Stimulated activated CD4-positive, alpha-beta T cell treated with anti-CD3 and anti-CD28 coated beads, Interleukin-2, amount 100 ng/mL, for 24 hours (primary cell): ENCODE measurements at places on chromosomes 5 and 9.

- DNase-seq: no peak
These were observed 744 bp upstream of the PPP2CA start for GRCh38 chr5:134226441-134227192.

- DNase-seq: peak; percentile 63
These were observed 50.1 kb upstream of the SMAD5 start for GRCh38 chr5:136082390-136083193.

- DNase-seq: no peak
These were observed 122.8 kb downstream of the KCNIP1 start for GRCh38 chr5:170626507-170627150.

GRCh38 chr9:36017278-36017677 is 19.4 kb upstream of the RECK start:
- no peak for DNase-seq

DNA sequence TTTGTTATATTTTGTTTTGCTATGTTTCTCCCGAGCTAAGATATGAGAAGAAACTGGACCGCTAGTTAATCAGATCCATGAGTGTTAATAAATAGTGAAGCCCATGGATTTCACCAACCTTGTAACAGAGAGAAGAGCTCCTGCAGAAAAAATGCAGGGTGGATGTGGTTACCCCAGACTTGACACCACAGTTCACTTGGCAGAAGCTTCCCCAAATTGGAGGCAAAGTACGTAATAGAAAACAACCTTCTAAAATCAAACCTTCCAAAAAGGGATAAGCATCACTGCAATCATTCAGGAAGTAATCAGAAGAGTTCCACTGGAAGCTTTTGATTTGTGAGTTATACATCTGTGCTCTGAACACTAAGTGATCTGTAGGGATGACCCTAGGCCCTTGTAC is 267.5 kb downstream of the ACTL7B start:
- DNase-seq: no peak

DNA sequence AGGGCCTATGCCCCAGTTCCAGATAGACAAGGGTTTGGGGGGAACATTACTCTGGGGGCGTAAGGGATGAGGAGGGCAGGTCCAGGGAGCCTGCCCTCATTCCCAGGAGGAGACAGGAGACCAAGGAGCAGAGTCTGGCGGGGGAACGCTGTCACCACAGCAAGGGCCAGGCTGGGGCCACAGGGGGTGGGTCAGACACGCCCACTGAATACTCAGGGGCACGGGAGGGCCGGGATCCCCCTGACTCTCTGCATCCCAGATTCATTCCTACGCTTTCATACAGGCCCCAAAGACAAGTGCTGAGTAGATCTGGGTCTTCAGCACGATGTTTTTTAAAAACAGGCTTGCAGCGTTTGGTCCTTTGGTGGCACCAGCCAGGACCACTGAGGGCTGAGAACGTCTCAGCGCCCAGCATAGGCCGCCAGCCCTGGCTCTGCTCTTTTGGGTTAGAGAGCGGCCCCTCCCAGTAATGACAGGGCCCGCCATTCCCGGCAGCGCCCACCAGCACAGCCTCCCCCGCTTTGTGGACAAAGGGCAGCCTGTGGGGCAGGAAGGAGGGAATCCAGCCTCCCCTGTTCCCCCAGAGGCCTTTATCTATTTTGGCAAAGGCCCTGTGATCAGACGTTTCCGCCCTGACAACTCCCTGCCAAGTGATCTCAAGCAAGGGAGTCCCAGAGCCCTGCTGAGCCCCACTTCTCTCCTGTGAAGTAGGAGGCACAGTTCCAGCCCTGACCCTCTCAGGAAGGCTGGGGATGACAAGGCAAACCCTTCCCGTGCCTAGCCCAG is 24.9 kb downstream of the NEK6 start:
- no peak for DNase-seq

DNA sequence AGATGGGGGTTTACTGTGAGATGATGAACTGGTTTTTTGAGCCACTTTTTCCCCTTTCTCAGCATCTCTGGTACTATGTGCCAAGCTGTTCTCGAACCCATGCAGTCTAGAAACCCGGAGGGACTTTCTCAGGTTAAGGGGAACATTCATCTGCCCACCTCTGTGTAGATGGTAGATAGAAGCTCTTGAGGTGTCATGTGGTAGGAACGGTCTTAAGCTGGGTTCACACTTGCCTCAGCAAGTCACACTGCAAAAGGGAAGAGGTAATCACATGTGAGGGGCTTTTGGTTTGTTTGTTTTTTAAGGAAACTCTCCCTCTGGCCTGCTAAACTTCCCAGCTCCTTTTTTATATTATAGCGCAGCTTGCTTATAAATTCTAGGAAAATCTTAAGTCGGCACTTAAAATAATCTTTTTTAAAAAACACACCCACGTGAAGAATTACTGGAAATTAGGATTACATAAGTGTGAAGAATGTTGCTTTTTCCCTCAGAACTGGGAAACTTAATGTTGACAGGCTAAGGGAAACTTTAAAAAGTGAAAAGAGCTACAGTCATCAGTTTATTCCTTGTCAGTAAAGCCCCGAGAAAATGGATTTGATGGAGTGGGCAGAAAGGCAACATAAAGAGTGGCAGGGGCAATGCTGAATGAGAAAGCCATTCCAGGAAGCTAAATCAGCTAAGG is 430.3 kb downstream of the ARHGEF28 start:
- no peak for DNase-seq

GRCh38 chr5:32233220-32233695 is 59.1 kb upstream of the GOLPH3 start:
- no peak for DNase-seq

DNA sequence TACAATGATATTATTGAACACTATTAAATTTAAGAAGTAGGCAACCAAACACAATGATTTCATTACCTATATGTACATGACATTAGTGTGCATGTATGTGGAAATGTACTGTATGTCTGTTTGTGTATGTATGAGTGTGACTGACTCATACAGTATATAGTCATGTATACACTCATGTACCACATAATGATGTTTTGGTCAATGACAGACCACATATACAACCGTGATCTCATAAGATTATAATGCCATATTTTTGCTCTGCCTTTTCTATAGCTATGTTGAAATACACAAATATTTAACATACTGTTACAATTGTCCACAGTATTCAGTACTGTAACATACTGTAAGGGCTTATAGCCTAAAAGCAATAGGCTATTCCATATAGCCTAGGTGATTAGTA is 19.7 kb downstream of the SVEP1 start:
- DNase-seq: no peak

- DNase-seq: no peak
These were observed 35.9 kb downstream of the OR2Y1 start for GRCh38 chr5:180703912-180704311.

DNA sequence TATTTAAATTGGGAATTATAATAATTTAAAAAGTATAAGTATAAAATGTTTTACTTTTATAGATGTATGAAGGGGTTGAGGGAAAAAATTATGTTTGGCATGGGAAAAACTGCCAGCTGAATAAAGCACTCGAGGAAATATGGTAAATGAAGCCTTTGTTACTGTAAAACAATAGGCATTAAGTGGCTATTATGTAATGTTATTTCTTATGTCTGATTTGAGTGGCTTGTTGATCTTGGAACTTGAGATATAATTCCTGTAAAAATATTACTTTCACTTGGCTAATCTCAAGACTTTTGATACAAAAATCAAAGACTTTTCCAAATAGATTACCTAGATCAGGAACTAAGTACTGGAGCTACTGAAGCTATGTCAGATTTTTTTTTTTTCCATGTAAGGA is 182.9 kb downstream of the CD180 start:
- no peak for DNase-seq

DNA sequence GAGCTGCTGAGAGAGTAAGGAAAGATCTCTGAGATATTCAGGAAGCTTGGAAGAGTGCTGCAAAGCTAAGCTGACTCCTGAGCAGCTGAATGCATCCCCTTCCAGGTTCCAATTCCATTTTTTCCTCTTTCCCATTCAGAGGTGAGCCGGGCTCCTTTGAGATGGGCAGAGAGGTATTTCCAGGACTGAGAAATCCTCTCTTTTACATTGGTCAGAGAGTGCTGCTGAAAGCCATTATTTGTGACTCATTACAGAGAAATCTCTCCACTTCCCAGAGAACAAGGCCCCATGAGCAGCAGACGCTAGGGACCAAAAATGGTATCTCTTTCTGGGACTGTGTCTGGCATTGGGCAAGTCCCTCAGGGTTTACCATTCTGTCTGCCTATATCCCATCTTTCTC is 3.7 kb downstream of the MCTP1 start:
- no peak for DNase-seq

DNA sequence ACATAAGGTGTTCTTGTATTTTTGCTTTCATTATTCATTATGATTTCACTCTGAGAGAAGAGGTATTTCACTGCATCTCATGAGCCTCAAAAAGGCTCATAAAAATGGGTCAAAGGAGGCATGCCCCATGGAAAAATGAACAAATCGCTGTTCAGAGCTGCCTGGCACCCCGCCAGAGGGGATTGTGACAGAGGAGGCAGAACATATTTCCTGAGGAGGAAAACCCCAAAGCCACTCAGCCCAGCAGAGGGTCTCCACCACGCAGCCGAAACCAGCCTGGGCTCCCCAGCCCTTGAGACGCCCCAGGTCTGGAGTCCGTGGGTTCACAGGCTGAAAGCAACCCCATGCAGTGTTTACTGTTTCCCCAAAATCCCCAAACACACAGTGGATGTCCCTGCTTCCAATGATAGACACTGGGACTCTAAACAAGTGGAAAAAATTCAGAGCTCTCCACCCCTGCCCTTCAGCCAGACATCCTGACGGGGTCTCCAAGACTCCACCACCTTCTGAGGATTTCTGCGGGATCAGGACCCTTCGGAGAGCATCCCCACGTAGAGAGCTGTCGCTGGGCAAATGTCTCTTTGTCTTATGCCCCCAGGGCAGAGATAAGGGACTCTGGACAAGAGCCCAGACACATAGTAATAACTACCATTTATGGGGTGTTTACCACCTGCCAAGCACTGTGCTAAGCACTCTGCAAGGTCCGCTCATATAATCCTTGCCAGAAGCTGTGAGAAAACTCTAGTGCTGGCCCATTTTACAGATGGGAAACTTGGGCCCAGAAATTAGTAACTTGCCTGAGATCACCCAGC is 122.3 kb downstream of the PAX5 start:
- DNase-seq: no peak

DNA sequence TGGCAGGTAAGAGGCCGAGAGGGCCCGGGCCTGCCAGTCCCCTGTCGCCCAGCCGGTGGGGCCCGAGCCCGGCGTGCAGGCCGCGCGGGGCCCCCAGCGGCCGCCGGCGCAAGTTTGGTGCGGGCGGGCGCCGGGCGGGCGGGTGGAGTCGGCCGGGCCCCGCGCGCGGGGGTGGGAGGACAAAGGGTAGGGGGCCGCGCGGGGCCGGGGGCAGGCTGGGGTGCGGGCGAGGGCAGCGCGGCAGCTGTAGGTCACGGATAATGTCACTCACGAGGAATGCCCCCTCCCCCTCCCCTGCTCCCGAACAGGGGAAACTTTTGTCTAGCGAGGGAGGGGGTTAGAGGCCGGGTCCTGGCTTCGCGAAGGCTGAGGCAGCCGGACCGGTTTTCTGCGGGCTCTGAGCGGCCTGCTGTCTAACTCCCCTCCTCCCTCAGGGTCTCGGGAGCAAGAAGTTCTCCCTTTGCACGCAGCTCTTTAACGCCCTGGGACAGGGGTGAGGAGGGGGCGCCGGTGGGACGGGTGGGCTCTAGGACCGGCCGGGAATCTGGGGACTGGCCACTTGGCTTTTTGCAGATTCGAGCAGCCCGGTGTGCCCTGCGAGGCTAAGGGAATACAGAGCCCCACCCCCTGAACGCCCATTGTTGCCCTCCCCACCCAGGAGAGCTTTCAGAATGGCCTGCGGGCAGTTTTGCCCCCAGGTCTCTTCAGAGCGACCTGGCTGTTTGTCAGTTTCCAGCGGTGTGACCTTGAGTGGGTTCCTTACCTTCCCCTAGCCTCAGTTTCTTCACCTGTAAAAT is 21.3 kb upstream of the NDST1 start:
- peak; percentile 40 for DNase-seq

- DNase-seq: no peak
These were observed 9.7 kb upstream of the SLC1A3 start for GRCh38 chr5:36596756-36597155.

GRCh38 chr5:32848681-32849080 is 137.6 kb downstream of the NPR3 start:
- no peak for DNase-seq

GRCh38 chr9:69771775-69772418 is 12.1 kb upstream of the PTAR1 start:
- DNase-seq: no peak

- DNase-seq: no peak
These were observed 85.5 kb upstream of the PITX1 start for GRCh38 chr5:135119481-135119880.

- DNase-seq: no peak
These were observed 199.1 kb upstream of the ZNF618 start for GRCh38 chr9:113677057-113677456.

GRCh38 chr5:157862183-157862851 is 3.4 kb upstream of the CLINT1 start:
- DNase-seq: no peak

DNA sequence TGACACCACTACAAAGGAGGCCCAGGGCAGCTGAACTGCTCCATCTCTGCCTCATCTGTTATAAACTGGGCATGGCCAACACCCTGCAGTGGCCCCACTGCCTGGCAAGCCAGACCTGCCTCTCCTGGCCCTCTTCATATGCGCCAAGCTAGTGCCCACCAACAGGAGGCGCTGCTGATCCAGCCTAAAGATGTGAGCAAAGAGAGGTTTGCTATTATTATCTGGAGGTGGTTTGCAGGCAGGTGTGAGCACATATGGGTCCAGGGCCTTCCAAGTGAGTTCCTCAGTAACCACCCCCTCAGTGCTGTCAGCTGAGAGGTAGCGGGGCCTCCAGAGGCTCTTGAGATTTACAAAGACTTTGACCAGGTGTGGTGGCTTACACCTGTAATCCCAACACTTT is 232.2 kb downstream of the SYK start:
- DNase-seq: peak; percentile 84

GRCh38 chr9:114117996-114118830 is 19.1 kb upstream of the KIF12 start:
- no peak for DNase-seq

GRCh38 chr9:94783928-94784327 is 57.4 kb downstream of the AOPEP start:
- DNase-seq: no peak

DNA sequence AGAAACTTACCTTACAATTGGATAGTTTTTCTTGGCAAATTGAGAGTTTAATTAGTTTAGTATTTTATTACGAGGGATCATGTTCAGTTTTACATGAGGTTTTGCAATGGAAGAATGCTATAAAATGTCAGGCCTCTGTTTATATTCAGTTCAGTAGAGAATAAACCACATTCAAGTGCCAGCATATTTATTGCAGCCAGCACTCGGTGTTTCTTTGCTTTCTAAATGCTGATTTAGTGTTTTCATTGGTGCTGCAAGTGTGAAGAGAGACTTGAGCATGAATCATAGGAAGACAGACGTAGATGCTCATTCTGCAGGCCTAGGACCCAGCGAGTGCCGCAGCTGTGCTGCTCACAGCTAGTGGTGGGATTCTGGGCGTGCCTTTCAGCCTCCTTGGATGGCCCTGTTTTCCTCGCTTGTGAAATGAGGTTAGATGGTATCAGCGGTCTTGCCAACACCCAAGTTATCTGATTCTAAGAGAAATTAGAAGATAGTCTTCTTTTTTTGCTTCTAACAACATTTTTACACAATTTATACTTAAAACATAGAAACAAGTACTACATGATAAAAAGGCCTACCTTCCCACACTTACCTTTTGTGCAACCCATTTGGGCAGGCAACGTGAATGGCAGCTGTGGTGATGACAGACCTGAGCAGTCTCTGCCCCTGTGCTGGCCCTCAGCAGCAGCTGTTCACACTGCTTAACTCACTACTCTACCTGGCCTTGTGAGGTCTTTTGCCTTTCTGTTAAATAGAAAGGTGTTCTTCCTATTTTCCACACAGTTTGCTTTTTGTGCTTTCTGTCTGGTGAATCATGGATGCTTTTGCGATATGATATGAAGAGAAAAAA is 26.8 kb upstream of the TNFAIP8 start:
- peak; percentile 60 for DNase-seq
